Activated T-cell treated with anti-CD3 and anti-CD28 coated beads, Interleukin-2, amount 50 U/mL, for 4 hours (primary cell): ENCODE measurements at places on chromosomes 1 and 21. TPM values are rescaled to one million over a fixed set of nuclear protein-coding genes. Genes with fewer than 3 reads are reported as not detected.

LYSMD1 gene
- 3.0 TPM for total RNA-seq

KAZN gene
- total RNA-seq = 1.7 TPM

CD52 gene
- total RNA-seq = 99.4 TPM

BLACAT1 gene
- total RNA-seq = not detected

EDARADD gene
- total RNA-seq = 8.2 TPM

CR1 gene
- total RNA-seq = 0.05 TPM

RUNX1 gene
- 99.9 TPM for total RNA-seq

GPR161 gene
- 0.20 TPM for total RNA-seq

HDAC1 gene
- 173 TPM for total RNA-seq

TNFAIP8L2 gene
- total RNA-seq = 18.3 TPM

NBL1 gene
- total RNA-seq = 20.7 TPM

COL6A2 gene
- 5.7 TPM for total RNA-seq

STYXL2 gene
- total RNA-seq = not detected

MSH4 gene
- 0.45 TPM for total RNA-seq

LIN9 gene
- total RNA-seq = 8.6 TPM

LCE2A gene
- not detected for total RNA-seq

RHOU gene
- 1.6 TPM for total RNA-seq

RWDD3 gene
- total RNA-seq = 7.1 TPM

DENND2D gene
- total RNA-seq = 158 TPM

LCE1F gene
- total RNA-seq = not detected

C8B gene
- not detected for total RNA-seq

CASZ1 gene
- total RNA-seq = 6.9 TPM

CR1L gene
- total RNA-seq = not detected

PGLYRP4 gene
- total RNA-seq = not detected

HSD3B2 gene
- total RNA-seq = 0.98 TPM

OVAAL gene
- not detected for total RNA-seq

PLA2G2C gene
- not detected for total RNA-seq
